ENCODE measurements at places on chromosomes 7 and 10.
A peak's percentile ranks its signal among the peaks of the same experiment; 100 is the strongest.

DNA sequence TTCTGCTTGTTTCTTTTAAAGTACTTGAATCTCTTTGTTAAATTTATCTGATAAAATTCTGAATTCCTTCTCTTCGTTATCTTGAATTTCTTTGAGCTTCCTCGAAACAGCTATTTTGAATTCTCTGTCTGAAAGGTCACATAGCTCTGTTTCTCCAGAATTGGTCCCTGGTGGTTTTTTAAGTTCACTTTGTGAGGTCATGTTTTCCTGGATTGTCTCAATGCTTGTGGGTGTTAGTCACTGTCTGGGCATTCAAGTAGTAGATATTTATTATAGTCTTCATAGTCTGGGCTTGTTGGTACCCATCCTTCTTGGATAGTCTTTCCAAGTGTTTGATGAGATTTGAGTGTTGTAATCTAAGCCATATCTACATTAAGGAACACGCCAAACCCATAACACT is 1060.6 kb downstream of the LRMDA start:
- no peak for DNase-seq

DNA sequence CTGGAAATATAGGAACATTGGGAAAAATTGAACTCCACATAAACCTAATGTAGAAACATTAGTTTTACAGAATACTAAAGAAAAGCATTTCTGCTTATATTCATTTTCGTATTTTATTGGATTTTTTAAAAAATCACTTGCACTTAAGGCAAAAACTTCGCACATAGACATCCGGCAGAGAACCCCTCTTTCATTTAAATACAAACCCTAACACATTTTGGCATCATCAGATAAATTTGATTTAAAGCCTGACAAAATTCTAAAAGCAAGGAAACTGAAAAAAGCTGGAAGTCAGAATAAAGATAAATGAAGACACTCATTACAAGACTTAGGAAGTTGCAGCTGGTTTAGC is 396 bp upstream of the EXOC4 start:
- DNase-seq, result no peak

DNA sequence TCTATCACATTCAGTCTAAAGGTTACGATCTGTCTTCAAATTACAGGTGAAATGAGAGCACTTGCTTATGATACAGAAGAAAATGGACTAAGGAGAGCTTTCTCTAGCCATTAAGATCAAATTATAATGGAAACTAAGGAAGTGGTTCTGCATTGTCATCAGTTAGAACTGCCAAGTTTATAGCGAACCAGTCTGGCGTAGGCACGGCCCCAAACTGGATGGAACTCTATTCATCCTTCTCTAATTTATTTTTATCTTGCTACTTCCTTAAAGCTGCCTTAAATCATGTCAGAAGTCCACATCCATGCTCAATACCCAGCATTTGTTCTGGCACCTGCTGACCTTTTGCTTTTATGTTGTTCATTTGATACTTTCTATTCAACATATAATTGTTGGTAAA is 63.7 kb upstream of the APBB1IP start:
- no peak for DNase-seq

- no peak for DNase-seq
These were observed 32.6 kb downstream of the ANTXRL start for GRCh38 chr10:46319389-46319788.

- no peak for DNase-seq
These were observed 45.9 kb downstream of the ASZ1 start for GRCh38 chr7:117381362-117381761.

DNA sequence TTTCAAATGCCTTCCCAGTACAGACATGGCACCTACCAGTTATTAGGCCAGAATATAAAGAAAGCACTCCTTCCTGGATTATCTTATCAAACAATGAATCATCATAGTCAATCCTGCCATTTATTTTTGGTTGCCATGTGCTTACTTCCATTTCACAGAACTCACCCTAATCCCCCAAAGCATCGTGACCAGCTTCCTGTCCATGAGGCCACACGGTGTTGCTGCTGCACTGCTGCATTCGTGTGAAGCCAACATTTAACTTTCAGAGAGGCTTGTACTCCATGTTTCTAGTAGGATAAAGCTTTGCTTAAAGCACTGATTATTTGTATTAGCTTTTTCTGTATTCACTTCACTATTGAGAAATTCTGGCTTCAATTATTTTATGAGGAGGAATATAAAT is 14.4 kb downstream of the COL28A1 start:
- DNase-seq, result no peak

DNA sequence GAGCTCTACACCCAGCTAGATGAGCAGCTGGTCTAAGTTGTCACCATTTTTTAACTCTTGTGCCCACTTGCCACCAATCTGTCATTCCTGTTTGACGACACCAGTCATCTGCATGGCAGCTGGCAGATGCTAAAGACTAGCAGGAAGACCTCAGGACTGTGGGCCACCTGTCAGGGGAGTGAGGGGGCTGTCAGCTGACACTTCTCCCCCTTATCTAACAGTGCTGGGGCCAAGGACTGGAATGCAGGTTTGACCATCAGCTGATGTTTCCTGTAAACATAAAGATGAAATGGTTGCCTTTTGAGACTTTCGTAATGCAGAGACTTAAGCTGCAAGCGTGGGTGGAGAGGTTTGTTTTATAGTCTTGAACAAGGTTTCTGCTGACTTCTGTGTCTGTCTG is 93.5 kb downstream of the WNT2 start:
- DNase-seq, result no peak

DNA sequence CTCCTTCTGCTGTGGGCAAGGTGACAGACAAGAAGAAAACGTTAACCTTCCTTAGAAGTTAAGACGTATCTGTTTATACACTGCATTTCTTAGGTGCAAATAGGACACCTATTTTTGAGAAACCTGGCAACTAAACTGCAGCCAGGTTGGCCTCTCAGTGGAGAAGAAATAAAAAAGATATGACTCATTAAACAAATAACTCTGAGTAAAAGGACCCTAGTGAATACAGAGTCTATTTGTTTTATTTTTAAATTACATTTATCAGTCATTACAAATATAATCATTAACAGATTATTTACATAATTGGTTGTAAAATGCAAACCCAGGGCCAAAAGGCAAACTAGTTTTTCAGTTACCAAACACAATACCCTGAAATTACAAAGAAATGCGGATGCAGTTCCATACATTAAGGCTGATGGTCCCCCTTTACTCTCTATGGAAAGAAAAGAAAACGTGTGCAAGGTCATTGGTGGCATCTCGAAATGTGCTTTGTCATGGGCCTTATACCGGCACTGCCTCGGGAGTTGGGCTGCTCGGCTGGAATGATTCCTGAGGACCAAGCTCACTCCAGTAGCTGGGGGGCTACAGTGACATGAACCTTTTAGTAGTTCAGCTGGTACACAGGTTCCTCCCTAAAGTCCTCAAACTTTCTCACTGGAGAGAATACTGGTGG is 38.4 kb downstream of the ADRB1 start:
- DNase-seq, result no peak

- DNase-seq, result no peak
These were observed 17.3 kb downstream of the MGAM start for GRCh38 chr7:142012825-142013511.

DNA sequence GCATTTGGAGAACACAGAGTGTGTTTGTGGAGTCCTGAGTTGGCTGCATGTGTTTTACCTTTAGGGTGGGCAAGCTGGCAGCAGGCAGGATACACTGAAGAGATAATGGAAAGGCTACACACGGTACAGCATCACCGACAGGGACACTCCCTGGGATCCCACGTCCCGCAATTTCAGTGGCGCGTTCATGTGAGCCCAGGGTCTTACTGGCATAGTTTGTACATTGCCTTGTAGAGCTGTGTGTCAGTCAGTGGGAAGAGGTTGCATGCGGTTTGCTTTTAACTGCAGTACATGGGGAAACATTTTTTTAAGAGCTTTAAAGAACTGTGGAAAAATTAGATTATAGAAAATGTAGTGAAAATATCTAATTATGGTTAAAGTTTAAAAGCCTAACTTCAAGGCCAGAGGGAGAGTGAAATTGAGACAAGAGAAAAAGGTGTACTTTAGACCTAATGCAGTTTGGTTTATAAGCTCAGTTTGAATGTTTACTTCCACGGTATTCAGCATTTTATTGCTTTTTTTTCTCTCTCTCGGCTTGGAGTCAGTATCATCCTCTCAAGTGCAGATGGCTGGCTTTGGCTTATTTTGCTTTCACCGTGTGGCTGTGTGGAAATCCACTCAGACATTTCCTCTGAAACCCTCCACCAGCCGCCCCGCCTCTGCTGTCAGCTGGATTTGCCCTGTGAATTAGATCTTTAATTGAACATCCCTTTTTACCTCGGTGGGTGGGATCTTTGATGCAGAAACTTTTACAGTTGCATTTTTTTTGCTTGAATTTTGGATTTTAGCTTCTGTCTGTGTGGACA is 364.2 kb upstream of the COBL start:
- DNase-seq, result peak; percentile 54

- no peak for DNase-seq
These were observed 85.9 kb downstream of the BTAF1 start for GRCh38 chr10:92009445-92009844.

- no peak for DNase-seq
These were observed 86.2 kb upstream of the ABCB5 start for GRCh38 chr7:20529260-20529659.

- DNase-seq, result peak; percentile 74
These were observed 747 bp downstream of the GDI2 start for GRCh38 chr10:5812283-5813090.

GRCh38 chr10:129846991-129847391 is 117.1 kb downstream of the EBF3 start:
- DNase-seq, result no peak

DNA sequence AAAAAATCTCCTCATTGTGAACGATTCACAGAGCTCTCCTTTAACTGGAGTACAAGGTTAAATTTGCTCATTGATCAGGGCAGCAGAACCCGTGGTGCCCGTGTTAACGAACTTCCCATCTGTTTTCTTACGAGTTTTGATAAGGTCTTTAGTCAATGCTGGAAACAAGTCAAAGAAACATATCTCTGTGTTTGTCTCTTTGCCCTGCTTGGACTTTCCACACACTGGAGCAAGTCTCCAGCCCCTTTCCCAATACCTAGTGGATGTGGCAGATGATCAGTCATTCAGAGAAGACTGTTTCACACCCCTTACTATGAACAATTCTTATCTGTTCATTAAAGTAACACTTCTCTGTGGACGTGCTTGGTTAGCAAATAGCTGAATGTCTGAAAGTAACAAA is 121.3 kb downstream of the ARID5B start:
- DNase-seq, result no peak

DNA sequence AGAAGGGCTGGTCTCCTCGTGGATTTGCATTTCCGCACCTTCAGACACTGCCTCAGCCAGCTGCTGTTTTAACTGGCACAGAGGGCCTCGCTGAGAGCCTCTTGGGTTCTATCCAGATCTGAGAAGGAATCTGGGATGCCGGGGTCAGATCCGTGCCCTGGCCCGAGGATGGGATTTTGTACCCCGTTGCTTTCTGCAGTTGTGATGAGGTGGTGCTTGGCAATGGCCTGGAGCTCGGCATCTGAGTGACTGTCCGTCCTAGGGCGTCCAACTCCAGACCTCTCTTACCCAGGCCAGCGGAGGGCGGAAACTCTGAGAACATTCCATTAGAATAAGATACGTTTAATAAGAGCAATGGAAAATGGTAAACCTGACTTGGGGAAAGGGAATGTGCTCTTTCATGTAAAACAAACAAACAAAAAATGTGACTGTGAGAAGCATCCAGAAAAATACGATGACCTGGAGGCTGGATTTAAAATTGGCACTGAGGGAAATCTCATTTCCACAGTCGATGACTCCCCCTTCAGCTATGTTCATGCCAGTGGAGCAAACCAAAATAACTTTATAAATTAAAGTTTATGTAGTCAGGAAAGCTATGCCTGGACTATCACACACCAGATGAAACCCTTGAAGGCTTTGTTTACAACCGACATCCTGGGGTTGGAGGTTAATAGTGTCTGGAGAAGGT is 39.6 kb downstream of the GRK5 start:
- no peak for DNase-seq

- peak; percentile 42 for DNase-seq
These were observed 980 bp downstream of the FHIP2A start for GRCh38 chr10:114822444-114823076.

GRCh38 chr10:119431034-119431772 is 111.3 kb downstream of the RGS10 start:
- DNase-seq, result no peak

DNA sequence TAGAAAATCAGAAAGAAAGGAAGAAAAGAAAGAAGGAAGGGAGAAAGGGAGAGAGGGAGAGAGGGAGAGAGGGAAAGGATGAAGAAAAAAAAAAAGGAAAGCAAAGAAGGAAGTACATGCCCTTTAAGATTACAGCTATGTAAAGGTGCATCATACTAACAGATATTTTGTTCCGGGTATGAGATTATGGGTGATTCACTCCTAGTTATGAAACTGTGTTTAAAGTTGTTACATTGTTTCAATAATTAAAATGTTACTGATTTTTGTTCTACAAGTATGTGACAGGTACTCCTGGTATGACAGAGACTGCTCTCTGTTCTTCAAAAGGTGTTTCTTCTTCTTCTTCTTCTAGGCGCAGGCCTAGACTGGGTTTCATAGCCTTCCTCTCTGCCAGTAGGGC is 808.9 kb downstream of the GRID1 start:
- no peak for DNase-seq

DNA sequence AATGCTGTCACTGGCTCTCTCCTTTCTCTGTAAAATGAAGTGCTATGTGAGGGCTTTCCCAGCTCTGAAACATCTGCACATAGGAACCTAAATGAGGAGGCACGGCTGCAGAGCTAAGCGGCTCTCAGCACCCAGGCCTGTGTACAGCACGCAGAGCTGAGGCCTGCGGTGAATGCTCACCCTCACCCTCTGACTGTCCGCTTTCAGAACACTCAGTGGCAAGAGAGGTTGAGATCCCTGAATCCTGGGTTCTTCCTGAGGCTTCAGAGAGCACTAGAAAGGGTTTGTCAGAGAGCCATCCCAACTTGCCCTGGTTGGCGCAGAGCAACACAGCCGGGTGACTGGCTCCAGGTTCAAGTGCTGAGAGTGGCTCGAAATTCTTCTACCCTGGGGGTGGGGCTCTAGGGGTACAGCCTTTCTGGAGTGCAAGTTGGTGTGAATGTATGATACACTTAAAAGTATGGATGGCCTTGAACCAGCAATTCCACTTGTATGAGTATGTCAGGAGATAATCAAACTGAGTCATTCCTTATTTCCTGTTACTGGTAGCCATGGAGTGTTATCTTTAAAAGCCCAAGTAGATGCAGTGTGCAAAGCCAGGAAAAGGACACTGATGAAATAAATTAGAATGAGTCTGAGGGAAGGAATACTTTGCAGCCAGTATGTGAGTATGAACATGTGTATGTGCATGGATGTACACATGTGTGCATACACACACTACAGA is 1.7 kb upstream of the CCDC201 start:
- no peak for DNase-seq

DNA sequence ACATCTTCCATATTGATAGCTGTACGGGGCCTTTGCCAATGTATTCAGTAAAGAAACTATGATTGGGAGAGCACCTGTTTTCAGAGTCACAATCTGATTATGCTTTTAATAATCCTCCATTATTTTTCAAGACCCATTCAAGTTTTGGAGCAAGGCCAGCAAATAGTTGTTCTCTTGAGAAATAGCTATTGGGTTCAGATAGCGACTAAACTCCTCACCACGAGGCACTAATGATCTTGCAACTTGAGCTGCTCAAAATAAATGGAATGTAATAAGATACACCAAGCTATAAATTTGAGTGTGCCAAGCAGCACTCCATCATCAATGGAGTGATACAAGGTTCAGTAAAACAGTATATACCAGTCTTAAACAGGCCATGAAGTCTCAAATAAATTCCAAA is 7.4 kb upstream of the MALRD1 start:
- DNase-seq, result no peak

All from D341Med (cell line).